ENCODE measurements at places on chromosomes 2 and 18.

GRCh38 chr2:45269149-45269793 lies 260.0 kb upstream of the SIX2 start:
- no peaks in the 10 kb centered on the region for H3K4me1 ChIP-seq
- no peak overlapping the region for H3K27ac ChIP-seq
- H3K36me3 ChIP-seq, result no peaks in the 10 kb centered on the region

GRCh38 chr2:100197631-100198153 lies 55.3 kb upstream of the AFF3 start:
- H3K4me1 ChIP-seq, result peaks cover 7% of the 10 kb centered on the region
- H3K27ac ChIP-seq, result no peak overlapping the region
- no peak overlapping the region for H3K4me3 ChIP-seq
- H3K36me3 ChIP-seq, result no peaks in the 10 kb centered on the region
- H3K27me3 ChIP-seq, result no peaks in the 10 kb centered on the region

DNA sequence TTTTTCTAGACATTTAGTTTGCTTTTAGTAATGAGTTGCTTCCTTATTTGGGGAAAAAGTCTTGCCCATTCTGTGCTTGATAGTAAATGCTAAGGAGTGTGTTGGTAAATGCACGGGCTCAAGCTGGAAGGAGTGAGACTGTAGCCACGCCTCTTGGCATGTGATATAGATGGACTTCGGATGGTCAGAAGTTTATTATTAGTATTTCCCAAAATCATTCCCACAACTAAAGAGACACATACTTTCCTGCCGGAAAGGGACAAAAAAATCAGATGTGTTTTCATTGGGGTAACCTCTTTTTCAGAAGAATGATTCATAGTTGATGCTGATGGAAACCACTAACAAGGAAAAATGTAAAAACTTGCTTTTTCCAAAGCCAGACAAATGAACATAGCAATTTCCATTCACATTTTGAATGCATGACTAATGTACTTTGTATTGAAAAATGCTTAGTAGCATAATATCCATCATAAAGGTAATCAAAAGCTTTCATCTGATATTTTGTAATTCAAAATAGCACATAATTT lies 133.2 kb downstream of the ZNF532 start:
- no peak for DNase-seq
- H3K27ac ChIP-seq, result peak overlapping the region; percentile 88
- peaks cover 26% of the 10 kb centered on the region for H3K4me1 ChIP-seq
- no peaks in the 10 kb centered on the region for H3K36me3 ChIP-seq

DNA sequence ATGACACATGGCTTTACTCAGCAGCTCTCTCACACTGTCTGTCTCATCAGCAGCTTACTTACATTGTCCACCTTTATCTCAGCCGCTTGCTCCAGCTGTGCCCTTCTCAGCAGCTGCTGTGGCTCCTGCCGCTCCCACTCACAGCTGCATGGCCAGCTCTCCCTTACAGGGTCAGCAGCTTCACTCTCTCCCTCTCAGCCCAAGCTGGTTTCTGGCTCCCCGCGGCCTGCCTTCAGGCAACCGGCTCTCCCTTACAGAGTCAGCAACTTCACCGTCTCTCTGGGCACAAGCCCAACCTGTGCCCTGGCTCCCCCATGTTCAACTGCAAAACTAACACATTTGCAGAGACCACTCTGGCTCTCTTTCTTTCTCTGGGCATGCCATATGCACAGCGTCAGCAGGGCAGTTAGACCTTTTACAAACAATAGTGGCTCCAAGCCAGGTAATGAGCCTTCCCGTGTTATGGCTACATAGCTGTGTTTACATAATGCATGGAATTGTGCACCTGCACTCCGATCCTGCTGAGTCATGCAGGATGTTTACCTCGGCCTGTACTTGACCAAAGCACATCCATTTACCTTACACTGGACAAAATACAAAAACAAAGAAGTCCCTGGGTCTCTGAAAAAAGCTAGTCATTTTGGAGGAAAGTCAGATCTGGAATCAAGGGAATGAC lies 167.3 kb downstream of the DOK6 start:
- no peak overlapping the region for H3K27ac ChIP-seq
- no peaks in the 10 kb centered on the region for H3K36me3 ChIP-seq
- no peak overlapping the region for H3K4me3 ChIP-seq
- DNase-seq, result no peak
- H3K4me1 ChIP-seq, result no peaks in the 10 kb centered on the region

GRCh38 chr18:32937597-32937996 lies 164.8 kb upstream of the KLHL14 start:
- H3K4me1 ChIP-seq, result no peaks in the 10 kb centered on the region
- no peak overlapping the region for H3K27ac ChIP-seq
- H3K36me3 ChIP-seq, result no peaks in the 10 kb centered on the region
- DNase-seq, result no peak
- peaks cover 16% of the 10 kb centered on the region for H3K27me3 ChIP-seq

- no peaks in the 10 kb centered on the region for H3K27me3 ChIP-seq
- no peak for DNase-seq
- H3K4me3 ChIP-seq, result no peak overlapping the region
- no peaks in the 10 kb centered on the region for H3K36me3 ChIP-seq
- no peaks in the 10 kb centered on the region for H3K4me1 ChIP-seq
- H3K27ac ChIP-seq, result no peak overlapping the region
Measured at GRCh38 chr2:177622521-177622920, 229.9 kb downstream of the AGPS start.

Data from RWPE2 (cell line).